Uterus (tissue), 4 donors: ENCODE measurements at places on chromosomes 5 and 9. TPM values are rescaled to one million over a fixed set of nuclear protein-coding genes. Genes with fewer than 3 reads are reported as not detected.

The SPATA31E1 gene
- not detected for total RNA-seq

The ANKRD55 gene
- total RNA-seq = not detected

The NRARP gene
- 16.5 TPM for total RNA-seq

The CDX1 gene
- 0.34 TPM for total RNA-seq

DNA sequence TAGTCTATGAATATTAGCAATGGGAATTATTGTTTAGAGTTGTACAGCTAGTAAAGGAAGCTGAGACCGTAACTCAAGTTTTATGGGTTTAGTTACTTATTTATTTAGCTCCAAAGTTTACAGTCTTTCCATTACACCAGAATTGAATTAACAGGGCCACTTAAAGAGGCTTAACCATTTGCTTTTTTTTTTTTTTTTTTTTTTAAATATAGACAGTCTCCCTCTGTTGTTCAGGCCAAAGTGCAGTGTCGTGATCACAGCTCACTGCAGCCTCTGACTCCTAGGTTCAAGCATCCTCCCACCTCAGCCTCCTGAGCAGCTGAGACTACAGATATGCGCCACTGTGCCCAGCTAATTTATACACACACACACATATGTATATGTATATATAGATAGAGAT lies 1.4 kb upstream of the TTC1 start:
- DNase-seq = no peak

GRCh38 chr5:131563434-131564228 lies 71.4 kb downstream of the RAPGEF6 start:
- no peak for DNase-seq

DNA sequence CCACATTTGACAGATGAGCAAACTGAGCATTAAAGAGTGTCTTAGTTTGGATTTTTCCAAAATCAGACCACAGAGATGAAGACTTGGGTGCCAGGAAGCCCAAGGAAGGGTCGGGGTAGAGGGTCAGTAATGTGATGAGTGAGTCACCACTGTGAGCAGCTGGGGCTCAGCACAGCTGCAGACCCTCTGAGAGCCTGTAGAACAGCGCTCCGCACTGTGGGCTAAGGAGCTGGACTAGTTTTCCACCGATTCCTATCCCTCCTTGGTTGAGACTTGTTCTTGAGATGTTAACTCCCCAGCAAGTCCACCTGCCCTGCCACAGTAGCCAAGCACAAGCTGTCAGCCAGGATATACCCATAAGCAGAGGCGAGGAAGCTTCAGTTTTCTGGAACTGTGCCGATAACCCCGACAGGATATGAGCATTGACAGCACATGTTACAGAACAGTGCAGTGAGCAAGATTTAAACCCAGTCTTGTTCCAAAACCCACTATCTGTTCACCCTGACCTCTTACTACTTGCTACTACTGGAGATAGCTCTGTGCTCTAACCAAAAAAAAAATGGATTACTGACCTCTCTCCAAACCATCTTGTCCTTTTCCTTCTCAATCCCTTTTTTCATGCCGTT lies 31.8 kb downstream of the EGFLAM start:
- no peak for DNase-seq

DNA sequence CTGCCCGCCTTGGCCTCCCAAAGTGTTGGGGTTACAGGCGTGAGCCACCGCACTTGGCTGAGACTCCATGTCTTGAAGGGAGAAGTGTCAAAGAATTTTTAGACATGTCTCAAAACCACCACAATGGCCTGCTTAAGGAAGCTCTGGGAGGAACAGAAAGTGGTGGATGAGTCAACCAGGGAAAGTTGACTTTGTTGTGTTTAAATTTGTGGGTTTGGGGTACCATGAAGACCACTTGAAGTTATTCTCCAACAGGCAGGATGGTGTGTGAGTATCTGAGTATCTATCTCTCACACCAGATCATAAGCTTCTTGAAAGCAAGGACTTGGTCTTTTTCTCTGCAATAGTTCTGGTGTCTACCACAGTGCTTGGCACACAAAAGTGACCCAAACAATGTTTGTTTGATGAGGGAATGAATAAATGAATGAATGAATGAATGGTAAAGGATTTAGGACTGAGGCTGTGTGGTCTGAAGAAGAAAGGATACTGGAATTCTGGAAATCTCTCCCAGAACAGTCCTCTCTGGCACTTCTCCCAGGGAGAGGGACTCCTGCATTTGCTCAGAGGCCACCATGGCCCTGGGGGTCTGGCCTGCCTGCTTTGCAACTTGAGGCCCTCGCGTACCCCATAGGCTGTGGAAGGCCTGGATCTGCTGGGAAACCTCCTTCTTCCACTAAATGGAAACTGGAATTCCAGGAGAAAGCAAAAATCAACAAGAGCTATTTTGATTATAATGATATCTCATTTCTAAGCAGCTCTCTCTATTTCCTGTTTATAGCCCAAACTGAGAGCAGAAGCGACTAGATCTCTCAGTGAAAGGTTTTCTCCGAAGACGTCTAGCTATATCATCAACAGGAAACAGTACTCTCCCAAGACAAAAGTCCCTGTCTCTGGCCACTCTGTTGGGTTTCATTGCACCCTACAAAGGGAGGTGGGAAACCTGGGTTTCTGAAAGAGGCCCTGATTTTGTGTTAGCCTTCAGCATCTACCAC lies 187.9 kb downstream of the PALM2AKAP2 start:
- DNase-seq = no peak

DNA sequence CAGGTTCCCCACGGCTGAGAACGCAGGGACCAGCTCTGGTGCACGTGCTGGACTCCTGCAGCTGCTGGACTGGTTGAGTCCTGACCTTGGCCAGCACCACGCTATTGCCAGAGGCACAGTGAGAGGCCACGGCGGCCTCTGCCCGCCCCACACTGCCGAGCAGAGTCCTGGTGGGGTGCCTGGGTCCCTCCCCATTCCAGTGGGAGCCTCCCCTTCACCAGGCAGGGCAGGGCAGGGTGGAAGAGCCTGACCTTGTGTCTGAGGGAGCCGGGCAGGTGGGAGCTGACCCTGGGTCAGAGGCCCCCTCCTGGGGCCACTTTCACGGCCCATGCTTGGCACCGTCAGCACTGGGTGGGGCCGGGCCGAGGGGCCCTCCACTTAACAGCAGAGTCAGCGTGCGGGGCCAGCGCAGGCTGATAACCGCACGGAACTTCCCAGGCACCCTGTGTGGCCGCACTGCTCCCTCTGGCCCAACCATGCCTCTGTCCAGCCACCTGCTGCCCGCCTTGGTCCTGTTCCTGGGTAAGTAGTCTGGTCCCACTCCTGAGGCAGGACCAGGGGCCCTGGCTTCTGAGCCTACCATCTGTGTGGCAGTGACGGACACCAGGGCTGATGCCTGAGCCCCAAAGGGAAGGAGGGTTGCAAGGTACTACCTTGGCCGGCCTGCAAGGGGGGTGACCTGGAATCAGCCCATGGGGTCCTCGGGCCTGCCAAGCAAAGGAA lies at the start of gene MAMDC4:
MAMDC4 (plus strand) TSS at position 406 of the 723 bp plus-strand sequence; CDS start at position 477, 71 bp downstream.
- no peak for DNase-seq

- no peak for DNase-seq
Measured at GRCh38 chr9:94925751-94926430, 199.4 kb downstream of the AOPEP start.

- DNase-seq = no peak
Measured at GRCh38 chr5:119418606-119419100, 33.6 kb upstream of the HSD17B4 start.

DNA sequence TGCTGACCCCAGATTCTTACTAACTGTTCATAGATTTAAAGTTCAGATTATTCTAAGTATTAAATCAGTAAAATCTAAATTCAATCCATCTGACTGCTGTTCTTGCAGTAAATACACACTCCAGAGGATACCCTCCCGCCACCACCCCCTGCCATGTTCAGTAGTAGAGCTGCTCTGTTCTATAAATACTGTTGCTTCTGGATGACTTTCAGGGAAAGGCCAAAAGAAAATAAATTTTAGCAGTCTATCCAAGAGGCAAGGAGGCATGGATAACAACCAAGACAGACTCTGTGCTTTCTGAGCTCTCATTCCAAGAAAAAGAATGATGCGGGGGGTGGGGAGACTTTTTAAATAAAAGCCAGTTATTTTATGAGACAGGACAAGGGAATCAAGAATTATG lies 115.1 kb downstream of the ADAMTS6 start:
- DNase-seq = no peak

GRCh38 chr5:172984244-172984953 lies 828 bp downstream of the ATP6V0E1 start:
- DNase-seq = peak; percentile 81

DNA sequence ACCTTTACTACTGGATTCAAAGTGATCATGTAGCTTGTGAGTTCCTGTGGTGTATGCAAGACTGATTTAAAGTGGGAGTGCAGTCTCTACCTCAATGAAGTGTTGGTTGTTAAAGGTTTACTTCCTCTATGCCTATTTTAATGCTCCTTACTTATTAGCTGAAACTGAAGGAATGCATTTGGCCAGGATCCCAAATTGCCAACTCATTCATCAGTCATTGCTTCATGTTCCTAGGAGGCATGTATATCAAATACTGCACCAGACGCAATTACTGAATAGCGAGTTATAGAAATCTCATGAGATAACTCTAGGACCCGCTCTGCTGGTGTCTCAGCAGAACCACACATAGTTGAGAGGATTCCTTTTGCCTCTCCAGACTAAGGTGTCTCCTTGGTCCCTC lies 143.0 kb upstream of the RPS23 start:
- no peak for DNase-seq

DNA sequence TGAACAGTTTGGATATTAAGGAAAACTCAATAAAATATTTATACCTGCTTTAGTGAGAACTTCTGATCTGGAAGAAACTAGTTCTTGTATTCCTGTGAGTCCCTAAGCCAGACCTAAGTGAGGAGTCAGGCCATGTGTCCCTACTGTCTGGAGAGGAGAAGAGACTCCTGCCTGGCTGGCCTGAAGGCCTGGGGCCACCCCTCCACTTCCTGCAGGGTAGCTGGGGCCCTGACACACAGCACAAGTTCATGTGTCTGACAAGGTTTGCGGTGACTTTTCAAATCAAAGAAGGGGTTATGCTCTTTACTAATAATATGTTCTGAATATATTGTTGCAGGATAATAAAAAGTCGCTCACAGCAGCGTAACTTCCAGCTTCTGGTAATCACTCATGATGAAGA lies 16.1 kb upstream of the IL13 start:
- no peak for DNase-seq

GRCh38 chr9:34610434-34611206 lies 1.3 kb downstream of the RPP25L start:
- no peak for DNase-seq

- DNase-seq = no peak
Measured at GRCh38 chr9:96388144-96388543, 4.6 kb upstream of the SLC35D2 start.

GRCh38 chr5:164360589-164360988 lies 855.2 kb downstream of the MAT2B start:
- DNase-seq = no peak

DNA sequence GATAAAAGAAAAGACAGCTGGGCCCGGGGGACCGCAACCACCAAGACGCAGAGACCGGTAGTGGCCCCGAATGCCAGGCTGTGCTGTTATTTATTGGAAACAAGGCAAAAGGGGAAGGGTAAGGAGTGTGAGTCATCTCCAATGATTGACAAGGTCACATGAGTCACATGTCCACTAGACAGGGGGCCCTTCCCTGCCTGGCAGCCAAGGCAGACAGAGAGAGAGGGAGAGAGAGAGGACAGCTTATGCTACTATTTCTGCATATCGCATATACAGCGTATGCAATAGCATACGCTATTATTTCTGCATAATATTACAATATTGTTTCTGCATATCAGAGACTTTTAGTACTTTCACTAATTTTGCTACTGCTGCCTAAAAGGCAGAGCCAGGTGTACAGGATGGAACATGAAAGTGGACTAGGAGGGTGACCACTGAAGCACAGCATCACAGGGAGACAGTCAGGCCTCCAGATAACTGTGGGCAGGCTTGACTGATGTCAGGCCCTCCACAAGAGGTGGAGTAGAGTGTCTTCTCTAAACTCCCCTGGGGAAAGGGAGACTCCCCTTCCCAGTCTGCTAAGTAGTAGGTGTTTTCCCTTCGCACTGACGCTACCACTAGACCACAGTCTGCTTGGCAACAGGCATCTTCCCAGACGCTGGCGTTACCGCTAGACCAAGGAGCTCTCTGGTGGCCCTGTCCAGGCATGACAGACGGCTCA lies 50.3 kb downstream of the RFX3 start:
- no peak for DNase-seq

- no peak for DNase-seq
Measured at GRCh38 chr5:160472482-160472881, 50.8 kb downstream of the PTTG1 start.

DNA sequence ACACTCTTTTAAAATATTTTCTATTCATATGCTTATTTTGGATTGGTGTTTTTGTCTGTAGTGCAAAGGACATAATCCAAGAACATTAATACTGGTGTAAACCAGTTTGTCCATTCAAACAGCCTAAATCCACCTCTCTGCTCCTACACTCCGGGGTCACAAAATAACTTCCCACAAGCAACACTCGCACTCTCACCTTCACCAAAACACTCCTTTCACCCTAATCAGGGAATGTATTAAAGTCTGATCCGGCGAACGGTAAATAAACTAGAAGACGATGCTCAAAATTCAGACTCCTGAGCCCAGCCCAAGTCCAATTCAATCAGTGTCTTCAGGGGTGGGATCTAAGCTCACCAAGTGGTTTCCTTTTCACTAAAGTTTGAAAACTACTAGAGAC lies 649 bp downstream of the AP3B1 start:
- DNase-seq = no peak

DNA sequence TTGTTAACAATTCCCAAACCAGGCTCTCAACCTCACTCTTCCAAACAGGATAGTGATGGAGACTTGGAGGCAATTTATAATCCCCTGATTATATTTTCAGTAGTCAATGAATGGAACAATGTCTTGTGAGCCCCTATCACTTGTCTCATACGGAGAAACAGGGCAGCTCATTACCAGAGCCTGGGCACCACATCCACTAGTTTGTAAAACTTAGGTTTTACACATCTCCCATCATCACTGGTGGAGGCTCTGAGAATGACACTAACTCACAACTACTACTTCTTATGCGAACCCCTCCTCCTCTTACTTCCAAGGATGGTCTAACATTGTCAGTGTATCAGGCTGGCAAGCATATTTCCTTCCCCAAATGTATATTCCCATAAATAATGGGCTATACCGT lies 253.7 kb downstream of the EPB41L4A start:
- DNase-seq = no peak

- no peak for DNase-seq
Measured at GRCh38 chr5:154721481-154722058, 33.6 kb upstream of the LARP1 start.

- DNase-seq = no peak
Measured at GRCh38 chr5:91121347-91121993, 261.6 kb downstream of the ARRDC3 start.

- DNase-seq = no peak
Measured at GRCh38 chr5:10448754-10449360, 7.2 kb downstream of the ROPN1L start.

GRCh38 chr5:137366526-137366925 lies 132.6 kb downstream of the SPOCK1 start:
- no peak for DNase-seq

- no peak for DNase-seq
Measured at GRCh38 chr5:19903611-19904010, 84.4 kb downstream of the CDH18 start.

DNA sequence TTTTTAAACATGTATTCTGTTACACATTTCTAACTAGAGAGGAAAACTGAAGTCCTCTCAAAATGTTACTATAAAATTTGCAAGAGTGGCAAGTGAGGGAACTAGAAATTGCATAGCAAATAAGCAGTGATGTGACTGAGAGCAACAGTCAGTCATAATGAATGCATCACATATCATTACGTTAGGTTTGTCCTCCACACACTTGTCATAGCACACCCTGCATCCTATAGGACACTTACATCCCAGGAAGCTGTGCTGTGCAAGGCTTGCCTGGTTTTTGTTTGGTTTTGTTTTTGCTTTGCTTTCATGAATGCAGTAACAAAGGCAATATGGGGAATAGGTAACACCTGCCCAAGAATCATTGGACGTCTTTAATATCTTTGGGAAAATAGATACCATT lies 10.8 kb downstream of the NFIB start:
- DNase-seq = no peak
